ENCODE measurements at places on chromosomes 1 and 21.

DNA sequence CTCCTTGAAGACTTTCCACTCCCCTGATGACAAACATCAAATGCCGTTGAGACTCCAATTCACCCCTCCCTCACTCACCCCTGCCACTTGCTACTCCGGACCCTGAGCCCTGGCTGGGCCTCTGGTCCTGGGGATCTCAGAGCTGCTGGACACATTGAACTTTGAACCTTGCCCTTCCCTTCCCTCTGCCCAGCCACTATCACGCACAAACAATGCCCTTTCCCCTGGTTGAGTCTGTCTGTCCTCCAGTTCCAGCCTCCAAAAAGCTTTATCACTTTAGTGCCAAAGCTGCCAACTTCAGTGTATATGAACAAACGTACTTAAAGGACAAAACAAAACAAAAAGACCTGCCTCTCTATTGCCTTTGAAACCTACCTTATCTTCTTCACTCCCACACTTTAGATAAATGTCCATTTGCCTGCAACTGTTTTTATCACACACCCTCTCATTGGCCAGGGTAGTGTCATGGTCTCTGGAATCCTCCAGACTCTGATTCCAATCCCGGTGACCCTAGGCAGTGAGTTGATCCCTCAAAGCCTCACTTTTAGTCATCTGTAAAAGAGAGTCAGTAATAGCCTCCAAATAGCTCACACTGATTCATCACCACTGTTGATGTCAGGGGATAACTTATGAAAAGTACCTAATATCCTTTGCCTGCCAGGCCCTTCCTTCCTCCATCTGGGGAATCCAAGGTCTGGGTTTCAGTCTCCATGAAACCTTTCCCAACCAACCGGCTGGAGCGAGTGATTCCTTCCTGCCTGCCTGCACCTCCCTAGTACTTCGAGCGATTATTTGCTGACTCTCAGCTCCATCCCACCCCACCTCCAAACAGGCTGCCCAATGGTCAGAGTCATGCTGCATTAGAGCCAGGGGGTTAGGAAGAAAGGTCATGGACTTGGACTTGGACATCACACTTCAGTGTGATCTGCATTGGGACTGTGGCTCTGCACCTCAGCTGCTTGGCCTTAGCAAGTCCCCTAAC lies 15.9 kb upstream of the SPOCD1 start:
- DNase-seq: peak; percentile 72

DNA sequence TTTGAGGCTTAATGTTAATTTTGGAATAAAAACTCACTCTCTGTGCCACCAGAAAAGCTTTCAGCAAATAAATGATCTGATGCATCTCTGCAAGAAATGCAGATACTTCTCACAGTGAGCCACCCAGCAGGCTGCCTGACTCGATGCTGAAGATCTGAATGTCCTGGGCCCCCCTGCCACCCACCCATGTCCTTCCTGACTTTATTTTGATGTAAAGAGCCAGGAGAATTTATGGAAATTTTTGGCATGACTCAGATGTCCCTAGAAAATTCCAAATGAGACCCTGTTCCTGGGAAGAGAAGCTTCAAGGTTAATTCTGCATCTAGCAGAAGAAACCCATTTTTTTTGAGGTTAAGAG lies 62.8 kb upstream of the COA6 start:
- DNase-seq: no peak

DNA sequence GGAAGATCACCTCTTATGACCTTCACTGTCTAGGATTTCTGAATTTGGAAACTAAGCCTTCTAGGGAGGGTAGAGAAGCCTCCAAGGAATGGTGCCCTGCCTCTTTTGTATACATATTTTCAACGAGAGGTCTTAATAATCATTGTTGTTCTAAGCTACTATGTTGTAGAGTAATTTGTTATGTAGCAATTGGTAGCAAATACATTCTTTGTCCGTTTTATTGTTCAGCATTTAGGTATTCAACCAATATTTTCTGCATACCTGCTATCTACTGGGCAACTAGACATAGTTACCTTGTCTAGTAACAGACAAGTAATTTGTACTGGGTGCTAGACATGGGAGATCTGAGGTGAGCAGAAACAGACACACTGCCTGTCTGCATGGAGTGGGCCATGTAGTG lies 20.8 kb upstream of the NCF2 start:
- no peak for DNase-seq

- DNase-seq: no peak
Measured at GRCh38 chr1:179061360-179062282, 20.2 kb upstream of the TOR3A start.

DNA sequence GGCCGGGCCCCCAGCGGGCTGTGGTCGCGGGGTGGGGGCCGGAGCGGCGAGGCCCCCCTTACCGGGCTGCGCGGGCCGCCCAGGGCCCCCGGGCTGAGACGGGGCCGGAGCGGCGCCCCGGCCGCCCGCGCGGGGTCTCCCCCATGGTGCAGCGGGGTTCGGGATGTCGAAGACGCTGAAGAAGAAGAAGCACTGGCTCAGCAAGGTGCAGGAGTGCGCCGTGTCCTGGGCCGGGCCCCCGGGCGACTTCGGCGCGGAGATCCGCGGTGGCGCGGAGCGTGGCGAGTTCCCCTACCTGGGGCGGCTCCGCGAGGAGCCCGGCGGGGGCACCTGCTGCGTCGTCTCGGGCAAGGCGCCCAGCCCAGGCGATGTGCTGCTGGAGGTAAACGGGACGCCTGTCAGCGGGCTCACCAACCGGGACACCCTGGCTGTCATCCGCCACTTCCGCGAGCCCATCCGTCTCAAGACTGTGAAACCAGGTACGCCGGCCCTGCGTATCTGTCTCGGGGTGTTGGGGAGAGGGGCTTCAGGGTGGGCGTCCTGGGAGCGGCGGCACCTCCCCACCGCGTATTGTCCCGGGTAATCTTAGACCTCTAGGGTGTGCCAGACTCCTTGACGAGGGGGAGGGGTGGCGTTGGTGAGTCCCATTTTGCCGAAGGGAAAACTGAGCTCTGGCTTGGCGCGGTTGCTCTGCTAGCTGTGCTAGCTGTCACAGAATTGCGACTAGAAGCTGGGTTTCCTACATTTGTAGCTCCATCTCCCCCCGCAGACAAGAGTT lies 745 bp downstream of the MAGI3 start:
- peak; percentile 31 for DNase-seq

GRCh38 chr1:59108481-59109317 lies 188.2 kb upstream of the FGGY start:
- DNase-seq: no peak

DNA sequence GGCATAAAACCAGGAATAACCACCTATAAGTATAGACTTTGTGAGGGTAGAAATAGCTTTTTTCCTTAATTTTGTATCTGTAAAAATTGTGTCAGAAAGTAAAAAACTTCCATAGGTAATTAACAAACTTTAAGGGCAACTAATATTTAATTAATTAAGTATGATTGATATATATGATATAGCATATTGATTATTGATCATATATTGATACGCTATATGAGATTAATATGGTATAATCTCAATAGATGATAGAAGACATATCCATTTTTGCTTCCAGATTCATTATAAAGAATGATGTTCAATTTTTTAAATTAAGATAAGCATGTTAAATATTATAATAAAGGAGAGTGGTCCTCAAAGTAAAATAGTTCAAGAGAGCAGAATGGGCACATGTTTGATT lies 99.3 kb upstream of the VAV3 start:
- DNase-seq: no peak

GRCh38 chr21:46144464-46145070 lies 10.8 kb downstream of the FTCD start:
- DNase-seq: no peak

GRCh38 chr21:26844258-26845065 lies 747 bp downstream of the ADAMTS1 start:
- peak; percentile 59 for DNase-seq

GRCh38 chr1:150981805-150982712 lies at the start of gene ANXA9:
Gene ANXA9 (plus strand): TSS chr1:150982292. CDS start chr1:150983106, 814 bp downstream.
- no peak for DNase-seq

GRCh38 chr1:190175320-190175719 lies 302.3 kb downstream of the BRINP3 start:
- peak; percentile 11 for DNase-seq

DNA sequence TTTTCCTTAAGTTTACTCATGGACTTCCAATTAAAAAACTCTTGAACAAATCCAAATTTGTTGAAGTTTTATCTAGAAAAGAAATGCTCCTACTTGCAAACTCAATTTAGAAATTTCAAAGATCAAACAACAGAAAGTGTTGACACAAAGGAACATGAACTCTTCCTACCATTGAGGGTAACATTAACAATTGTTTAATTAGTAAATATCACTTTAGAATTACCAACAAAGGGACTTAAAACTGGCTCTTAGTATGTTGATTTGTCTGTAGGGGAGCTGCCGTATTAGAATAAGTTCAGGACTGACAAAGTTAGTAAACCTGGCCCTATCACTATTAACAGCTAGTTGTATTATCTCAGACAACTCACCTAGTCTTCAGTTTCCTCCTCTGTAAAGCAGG lies 57.9 kb downstream of the CCDC18 start:
- DNase-seq: no peak

- no peak for DNase-seq
Measured at GRCh38 chr1:64942675-64943074, 23.7 kb downstream of the JAK1 start.

DNA sequence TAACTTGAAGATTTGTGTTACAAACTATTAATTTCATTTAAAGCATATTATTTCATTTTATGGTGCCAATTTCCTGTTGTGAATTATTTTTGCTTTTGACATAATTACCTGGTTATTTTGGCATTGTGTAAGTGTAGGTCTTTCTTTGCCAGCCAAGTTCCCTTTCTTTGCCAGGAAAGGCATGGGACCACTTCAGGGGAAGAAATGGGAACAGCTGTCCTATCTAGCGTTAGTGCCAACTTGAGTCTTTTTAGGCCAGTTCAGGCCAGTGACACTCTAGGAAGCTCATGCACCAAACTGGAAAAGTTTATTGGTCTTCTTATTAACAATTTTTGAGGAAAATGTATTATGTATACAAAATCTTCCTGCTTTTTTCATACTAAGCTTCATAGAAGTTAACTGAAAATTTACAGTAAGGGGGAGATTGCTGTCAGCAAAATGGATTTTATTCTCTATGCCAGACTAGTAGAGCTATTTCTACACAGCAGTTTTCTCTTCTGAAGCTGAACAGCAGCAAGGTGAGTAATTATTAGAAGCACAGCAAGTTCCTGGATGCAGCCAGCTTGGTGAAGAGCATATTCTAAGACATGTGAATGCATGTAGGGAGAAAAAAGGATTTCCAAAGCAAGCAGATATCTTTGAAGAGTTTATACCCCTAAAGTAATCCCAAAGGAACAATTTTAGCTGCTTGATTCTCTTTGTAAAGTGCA lies 914.6 kb upstream of the ADGRL4 start:
- DNase-seq: no peak

DNA sequence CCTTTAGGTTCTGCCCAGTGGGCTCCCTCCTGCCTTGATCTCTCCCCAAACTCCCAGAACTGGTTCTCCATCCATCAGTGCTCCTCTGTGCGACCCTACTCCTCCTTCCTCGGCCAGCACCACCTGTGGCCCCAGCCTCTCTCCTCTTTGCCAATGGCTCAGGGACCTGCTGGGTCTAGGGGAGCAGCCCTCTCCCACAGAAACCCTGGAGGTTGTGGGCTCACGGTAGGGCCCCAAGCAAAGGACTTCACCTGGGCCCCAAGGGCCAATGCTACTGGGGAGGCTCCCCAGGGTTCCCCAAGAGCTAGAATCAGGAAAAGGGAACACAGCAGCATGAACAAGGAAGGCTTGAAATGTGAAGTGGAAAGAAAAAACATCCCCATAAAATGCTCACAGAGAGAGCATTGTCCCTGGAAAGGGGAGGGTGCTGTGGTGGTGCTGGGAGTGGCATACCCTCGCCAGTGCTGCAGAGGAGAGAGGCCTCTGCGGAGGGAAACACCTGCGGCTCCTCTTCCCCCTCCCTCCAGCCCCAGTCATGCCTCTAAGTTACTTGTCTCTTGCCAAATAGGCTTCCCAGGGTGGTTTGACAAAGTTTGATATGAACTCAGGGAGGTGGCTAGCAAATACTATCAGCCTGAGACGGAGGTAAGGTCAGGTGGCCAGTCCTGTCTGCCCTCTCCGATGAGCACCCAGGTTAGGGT lies 2.5 kb downstream of the TMEM63A start:
- DNase-seq: no peak

- no peak for DNase-seq
Measured at GRCh38 chr1:246078126-246078887, 428.8 kb downstream of the SMYD3 start.

GRCh38 chr1:226882187-226882586 lies 11.8 kb downstream of the PSEN2 start:
- DNase-seq: no peak

- no peak for DNase-seq
Measured at GRCh38 chr1:228721407-228721806, 13.9 kb upstream of the RHOU start.

GRCh38 chr1:59947047-59947938 lies 20.7 kb upstream of the CYP2J2 start:
- DNase-seq: peak; percentile 62

GRCh38 chr1:148318123-148318903 lies 164.8 kb downstream of the PPIAL4G start:
- no peak for DNase-seq

- DNase-seq: no peak
Measured at GRCh38 chr1:205774198-205775014, 876 bp downstream of the RAB29 start.

- DNase-seq: peak; percentile 50
Measured at GRCh38 chr1:213244664-213245091, 193.6 kb downstream of the RPS6KC1 start.

GRCh38 chr1:147083919-147084272 lies 88.4 kb downstream of the PRKAB2 start:
- DNase-seq: no peak

- no peak for DNase-seq
Measured at GRCh38 chr1:75125161-75125726, 8.9 kb upstream of the LHX8 start.

- DNase-seq: peak; percentile 11
Measured at GRCh38 chr1:23854568-23854967, 13.5 kb downstream of the FUCA1 start.

DNA sequence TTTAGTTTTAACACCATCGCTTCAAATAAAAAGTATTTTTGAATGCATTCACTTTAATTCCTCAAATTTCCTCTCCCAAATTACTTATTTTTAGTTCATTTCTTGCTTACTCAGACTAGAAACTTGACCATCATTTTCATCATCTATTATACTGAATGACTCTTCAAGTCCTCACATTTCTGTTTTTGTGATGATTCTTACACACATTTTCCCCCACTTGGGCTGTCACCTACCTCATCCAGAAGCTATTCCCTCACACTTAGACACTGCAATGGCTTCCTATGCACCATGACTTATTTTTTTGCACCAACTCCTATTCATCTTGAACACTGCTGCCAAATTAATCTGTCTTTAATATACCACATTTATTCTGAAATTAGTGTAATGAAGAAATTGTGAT lies 239.6 kb upstream of the DUSP10 start:
- DNase-seq: no peak
